ENCODE measurements at places on chromosomes 12 and 14.

- no peak for DNase-seq
Measured at GRCh38 chr14:92866181-92866752, 56.7 kb upstream of the CHGA start.

DNA sequence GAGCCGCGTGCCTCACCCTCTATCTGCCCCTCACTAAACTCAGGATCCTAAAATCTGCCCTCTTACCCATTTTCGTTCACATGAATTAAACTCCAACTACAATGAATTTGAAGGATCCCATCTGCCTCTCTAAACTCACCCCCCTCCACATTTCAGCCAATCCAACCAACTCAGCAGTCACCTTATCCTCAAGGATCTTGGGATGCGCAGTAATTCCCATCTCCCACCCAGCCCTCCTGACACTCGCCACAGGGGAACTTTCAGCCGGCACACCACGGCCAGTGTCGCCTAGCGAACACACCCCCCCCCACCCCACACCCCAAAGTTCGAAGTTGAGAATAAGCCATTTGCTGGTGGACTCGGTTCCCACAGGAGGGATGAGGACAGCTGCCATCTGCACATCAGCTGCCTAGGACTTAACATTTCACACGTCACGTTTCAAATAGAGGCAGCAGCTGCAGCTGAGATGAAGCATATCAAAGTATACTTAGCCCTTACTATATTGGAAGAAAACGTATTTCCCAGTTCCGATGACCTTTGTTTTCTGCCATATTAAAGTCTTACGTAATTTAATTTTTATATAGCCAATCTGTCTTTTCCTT is 8.7 kb upstream of the SELPLG start:
- DNase-seq = no peak

DNA sequence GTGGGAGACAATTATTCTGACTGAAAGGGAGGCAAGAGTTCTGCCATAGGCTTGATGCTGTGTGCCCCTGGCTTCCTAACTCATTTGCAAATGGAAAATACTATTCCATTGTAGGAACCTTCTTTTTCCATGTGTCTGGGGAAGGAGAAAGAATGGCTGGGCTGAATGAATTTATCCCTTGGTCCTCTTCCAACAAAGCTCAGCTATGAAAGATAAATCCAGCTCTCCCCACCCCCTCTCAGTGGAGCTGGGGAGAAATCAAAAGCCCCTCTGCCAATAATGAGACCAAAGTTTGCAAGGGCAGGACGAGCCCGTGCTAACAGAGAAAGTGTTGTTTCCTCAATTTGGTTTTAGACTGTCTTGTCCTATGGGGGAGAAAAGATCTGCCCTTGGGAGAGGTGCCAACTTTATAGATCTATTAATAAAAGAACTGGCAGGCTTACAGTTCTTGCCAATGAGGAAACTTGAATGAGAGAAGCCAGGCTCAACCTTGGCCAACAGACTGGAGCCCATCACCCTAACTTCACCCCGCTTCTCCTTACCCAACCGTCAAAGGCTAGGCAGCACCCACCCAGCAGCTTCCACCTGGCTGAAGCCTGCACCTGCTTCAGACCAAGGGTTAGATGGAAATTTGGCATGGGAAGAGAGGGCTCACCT is 8.9 kb upstream of the TCL1B start:
- no peak for DNase-seq

DNA sequence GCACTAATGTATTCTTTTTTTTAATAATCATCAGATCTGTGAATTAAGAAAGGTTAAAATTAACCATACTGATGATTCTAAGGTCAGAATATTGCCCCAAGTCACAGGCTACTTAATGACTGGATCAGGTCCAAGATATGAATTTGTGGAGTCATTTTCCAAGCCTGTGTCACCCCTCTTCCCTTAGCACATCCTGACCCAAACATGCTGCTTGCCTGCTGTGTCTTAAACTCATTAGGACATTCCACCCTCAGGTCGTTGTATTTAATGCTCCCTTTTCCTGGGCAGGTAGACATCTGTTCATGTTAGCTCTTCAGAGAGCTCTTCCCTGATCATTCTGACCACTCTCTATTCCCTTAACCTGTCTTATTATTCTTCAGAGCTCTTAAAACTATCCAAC is 463.5 kb upstream of the PDE3A start:
- DNase-seq = no peak

- DNase-seq = peak; percentile 4
Measured at GRCh38 chr12:102543494-102544485, 63.4 kb upstream of the IGF1 start.

GRCh38 chr14:81007131-81007530 is 51.7 kb downstream of the TSHR start:
- no peak for DNase-seq

- no peak for DNase-seq
Measured at GRCh38 chr14:76984297-76984696, 44.2 kb downstream of the IRF2BPL start.

- no peak for DNase-seq
Measured at GRCh38 chr12:11782914-11783420, 133.5 kb downstream of the ETV6 start.

DNA sequence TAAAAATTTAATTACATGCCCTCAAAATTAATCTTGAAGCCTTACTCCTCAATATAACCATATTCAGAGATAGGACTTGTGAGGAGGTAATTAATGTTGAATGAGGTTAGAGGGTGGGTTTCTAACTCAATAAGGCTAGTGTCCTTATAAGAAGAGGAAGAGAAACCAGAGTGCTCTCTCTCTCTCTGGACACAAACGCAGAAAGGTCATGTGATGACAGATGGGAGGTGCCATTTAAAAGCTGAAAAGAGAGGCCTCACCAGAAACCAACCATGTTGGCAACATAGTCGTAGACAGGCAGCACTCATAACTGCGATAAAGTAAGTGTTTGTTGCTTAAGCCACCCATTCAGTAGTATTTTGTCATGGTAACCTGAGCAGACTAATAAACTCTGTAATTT is 378.5 kb upstream of the LMO3 start:
- DNase-seq = no peak

GRCh38 chr12:18250313-18250916 is 10.9 kb upstream of the PIK3C2G start:
- no peak for DNase-seq

DNA sequence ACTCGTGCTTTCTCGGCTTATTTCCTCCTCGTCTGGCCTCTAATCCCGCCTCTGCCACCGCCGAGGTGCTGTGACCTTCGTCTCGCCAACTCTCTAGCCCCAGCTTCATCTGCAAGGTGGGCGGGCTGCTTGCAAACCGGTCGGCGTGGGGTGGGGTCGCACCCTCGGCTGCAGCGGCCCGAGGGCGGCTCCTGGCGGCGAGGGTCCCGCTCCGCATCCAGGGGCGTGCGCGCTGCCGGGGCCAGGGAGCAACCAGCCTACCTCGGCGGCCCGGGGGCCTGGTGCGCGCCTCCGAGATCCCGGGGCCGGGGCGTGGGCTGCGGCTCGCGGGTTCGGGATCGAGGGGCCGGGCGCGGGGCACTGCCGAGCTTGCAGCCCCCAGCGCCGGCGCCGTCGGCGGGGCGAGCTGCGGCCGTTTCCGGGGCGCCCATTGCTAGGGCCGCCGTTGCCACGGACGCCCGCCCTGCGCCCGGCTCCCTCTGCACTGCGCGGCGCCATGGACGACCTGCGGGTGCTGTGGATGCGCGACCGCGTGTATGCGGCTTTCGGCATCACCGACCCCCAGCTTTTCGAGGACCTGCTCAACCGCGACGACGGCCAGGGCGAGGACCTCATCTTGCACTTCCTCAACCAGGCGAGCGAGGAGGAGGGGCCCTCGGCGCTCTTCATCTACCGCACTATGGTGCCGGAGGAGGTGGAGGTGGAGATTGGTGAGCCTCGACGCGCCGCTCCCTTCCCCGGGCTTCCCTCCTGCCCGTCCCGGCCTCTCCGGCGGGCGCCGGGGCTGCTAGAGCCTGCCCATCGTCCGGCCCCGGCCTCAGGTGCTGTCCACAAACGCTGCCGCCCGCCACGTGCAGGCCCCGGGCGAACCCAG is at the start of gene DNAH10:
Gene DNAH10 (plus strand): TSS at position 461 of the 874 bp plus-strand sequence. CDS start 36 bp downstream, at position 497.
- DNase-seq = peak; percentile 67

DNA sequence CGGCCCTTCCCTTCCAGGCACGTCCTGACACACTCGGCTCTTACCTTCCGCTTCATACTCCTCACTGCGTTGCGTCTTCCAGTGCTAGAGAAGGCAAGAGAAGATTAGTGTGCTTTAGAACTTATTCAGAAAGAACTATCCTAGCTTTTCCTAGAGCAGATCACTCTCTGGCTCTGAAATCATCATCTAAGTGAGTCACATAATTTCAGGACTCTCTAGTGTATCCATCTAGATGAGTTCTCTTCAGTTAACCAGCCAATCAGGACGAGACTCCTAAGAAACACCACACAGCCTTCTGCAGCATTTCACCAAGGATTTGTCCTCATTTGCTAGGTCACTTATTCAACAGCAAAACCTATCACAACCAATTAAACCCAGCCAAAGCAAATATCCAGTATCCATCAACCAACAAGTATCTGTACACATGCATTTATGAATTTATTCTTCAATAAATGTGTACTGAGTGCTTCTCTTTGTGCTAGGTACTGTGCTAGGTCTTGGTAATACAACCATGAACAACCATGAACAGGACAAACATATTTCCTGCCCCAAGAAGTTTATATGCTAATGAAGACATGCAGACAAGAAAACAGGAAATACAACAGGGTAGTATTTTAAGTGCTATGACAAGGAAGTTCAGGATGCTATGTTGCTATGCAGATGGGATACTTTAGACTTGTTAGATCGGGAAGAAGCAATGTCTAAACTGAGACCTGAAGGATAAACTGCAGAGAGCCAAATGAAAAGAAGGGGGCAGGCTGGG is 52.1 kb downstream of the NIN start:
- DNase-seq = no peak

DNA sequence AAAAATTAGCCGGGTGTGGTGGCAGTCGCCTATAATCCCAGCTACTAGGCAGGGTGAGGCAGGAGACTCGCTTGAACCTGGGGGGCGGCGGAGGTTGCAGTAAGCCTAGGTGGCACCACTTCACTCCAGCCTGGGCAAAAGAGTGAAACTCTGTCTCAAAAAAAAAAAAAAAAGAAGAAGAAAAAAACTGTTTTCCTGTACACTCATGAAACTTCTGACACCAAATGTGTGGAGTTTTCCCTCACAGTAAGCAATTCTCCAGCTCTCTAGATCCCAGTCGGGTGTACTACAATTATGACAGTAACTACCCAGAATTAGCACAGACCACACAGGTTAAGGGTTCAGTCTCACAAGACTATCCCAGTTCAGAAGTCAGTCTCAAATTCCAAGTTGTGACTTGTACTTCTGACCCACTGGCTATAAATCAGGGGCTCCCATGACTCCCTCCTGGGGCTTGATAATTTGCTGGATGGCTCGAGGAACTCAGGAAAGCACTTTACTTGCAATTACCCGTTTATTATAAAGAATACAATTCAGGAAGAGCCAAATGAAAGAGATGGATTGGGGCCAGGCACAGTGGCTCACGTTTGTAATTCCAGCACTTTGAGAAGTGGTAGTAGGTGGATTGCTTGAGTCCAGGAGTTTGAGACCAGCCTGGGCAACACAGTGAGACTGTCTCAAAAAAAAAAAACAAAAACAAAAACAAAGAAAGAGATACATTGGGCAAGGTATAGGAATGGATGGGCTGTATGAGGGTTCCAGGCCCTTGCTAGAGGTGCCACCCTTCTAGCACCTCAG is 12.4 kb upstream of the ARF6 start:
- no peak for DNase-seq

DNA sequence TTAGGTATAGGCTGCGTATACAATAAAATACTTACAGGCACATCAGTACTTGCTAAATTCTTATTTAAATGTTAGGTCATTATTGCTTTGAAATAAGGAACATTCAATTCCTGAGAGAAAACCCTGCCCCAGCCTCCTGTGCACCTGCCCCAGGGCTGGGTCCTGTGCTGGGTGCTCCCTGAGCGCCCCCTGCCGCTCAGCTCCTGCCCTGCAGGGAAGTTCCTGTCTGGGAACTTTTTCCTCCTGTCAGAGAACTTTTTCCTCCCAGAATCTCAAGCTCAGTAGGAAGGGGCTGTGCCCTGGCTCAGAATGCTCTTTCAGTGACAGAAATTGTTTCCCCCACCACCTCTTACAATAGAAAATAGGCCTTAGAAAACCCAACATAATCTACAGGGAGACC is 751.1 kb downstream of the TMEM121 start:
- peak; percentile 56 for DNase-seq

- no peak for DNase-seq
Measured at GRCh38 chr12:97940629-97941028, 478.0 kb downstream of the RMST start.

- DNase-seq = no peak
Measured at GRCh38 chr12:124776125-124776513, 87.5 kb downstream of the SCARB1 start.

DNA sequence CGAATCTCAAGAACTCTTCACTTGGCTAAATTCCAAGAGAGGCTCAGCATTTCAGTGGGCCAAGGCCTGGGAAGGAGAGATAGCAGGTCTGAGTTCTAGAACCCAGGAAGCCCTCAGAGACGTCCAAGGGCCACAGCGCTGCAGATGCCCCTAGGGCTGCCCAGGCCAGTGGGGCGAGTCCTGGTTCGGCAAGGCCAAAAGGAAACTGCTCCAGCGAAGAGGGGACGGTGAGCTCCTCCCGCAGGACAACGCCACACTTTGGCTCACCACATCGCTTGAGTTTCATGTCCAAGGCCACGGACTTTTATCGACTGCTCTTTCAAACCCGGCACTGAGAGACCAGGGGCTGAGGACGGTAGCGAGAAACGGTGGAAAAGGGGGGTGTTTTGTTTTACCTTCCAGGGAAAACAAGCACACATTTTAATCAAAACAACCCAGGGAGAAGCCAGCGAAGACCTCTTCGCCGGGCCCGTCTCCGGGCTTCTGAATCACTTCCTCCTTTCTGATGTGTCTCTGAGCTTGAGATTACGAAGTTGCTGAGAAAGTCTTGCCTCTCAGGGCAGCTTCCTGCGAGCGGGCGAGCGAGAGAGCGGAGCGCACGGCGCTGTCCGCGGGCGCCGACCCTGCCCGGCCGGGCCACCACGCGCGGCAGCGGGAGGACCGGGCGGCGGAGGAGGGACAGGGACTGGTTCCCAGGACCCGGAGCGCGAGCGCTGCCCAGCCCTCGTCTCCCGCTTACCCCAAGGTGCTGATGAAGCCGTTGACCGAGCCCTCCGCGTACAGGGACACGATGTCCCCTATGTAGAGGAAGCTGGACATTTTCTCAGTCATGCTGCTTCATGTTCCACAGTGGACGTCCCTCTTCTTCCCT is 808 bp downstream of the ITPR2 start:
- DNase-seq = peak; percentile 65

All from activated naive CD8-positive, alpha-beta T cell treated with anti-CD3 and anti-CD28 coated beads, Interleukin-2, amount 50 U/mL, for 24 hours (primary cell).